ENCODE measurements at places on chromosomes 12 and 14. TPM values are rescaled to one million over a fixed set of nuclear protein-coding genes. Genes with fewer than 3 reads are reported as not detected.

GRCh38 chr14:81991998-81992397 lies 458.3 kb upstream of the SEL1L start:
- DNase-seq, result no peak

The TBX5 gene
- total RNA-seq, result 12.3 TPM

DNA sequence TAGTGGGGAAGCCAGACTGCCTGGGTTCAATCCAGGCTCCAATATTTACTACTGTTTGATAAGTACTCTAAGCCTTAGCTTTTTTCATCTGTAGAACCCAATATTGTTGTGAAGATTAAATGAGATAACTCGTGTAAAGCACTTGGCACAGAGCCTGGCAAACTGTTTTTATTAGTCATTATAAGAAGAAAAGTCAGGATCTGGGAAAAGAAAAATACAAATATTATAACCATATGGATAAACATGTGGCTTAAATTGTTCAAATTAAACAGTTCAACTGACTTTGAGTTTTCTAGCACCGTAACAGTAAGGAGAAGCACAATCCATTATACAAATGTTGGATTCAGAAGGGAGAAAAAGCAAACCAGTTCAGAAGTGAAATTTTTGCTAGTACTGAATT lies 22.0 kb upstream of the CDK17 start:
- DNase-seq, result no peak

- no peak for DNase-seq
Measured at GRCh38 chr12:58938440-58938839, 18.1 kb upstream of the LRIG3 start.

The CABP1 gene
- total RNA-seq, result not detected

- DNase-seq, result no peak
Measured at GRCh38 chr12:94127239-94128131, 20.9 kb upstream of the PLXNC1 start.

- no peak for DNase-seq
Measured at GRCh38 chr12:25558586-25558985, 5.5 kb upstream of the LMNTD1 start.

The ACOT6 gene
- total RNA-seq, result not detected

DNA sequence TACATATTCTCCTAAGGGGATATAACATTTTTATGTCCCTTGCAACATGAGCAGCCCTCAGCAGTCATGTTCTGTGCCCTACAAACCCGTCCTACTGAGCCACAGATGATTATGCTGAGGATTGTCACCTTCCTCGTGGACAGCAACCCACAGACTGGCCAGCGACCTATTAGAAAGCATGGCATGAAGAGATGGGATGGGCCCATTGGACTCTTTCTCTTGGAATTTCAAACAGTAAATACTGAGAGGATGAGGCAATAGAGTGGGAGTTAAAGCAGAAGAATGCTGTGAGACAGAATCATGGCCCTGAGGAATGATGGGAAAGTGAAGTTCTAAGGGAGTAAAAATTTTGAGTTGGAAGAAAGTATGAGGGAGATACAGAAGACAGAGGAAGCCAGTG lies 149.9 kb upstream of the BTG1 start:
- DNase-seq, result peak; percentile 10

The VDR gene
- 3.2 TPM for total RNA-seq

- DNase-seq, result no peak
Measured at GRCh38 chr14:73277376-73277775, 40.1 kb downstream of the PAPLN start.

The SSPN gene
- total RNA-seq, result 4.1 TPM

GRCh38 chr12:6963016-6963731 lies 7.3 kb downstream of the PHB2 start:
- DNase-seq, result peak; percentile 95

DNA sequence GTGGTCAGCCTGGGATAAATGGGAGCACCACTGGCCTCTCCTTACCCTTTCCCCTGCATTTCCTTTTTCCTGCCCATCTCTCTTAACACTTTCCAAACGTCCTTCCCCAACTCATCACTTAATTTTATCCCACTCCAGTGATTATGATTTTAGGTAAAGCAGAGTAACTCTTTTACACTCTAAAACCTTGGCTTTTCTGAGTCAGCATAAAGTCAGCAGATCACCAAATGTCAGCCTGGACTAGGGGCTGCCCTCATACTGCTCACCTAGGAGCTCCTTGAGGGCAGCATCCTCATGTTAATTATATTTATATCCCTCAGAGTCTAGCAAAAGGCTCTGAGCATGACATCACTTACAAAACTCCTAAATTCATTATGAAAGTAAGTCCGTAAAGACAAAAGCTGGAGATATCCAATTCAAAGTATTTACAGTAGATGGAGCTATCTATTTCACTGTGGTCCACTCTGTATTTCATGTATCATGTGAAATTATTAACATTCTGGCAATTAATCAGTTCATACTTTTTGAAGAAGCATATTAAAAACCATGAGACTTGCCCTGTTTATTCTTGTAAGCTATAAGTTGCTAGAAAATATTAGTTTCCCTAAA lies 17.0 kb upstream of the DICER1 start:
- no peak for DNase-seq

The RASSF9 gene
- 0.60 TPM for total RNA-seq

GRCh38 chr12:124174451-124175348 lies 120.2 kb upstream of the RFLNA start:
- DNase-seq, result no peak

- DNase-seq, result no peak
Measured at GRCh38 chr14:100413699-100414098, 90.6 kb downstream of the SLC25A47 start.

- no peak for DNase-seq
Measured at GRCh38 chr14:98964171-98964570, 307.8 kb downstream of the BCL11B start.

The TNS2 gene
- total RNA-seq, result 16.9 TPM

DNA sequence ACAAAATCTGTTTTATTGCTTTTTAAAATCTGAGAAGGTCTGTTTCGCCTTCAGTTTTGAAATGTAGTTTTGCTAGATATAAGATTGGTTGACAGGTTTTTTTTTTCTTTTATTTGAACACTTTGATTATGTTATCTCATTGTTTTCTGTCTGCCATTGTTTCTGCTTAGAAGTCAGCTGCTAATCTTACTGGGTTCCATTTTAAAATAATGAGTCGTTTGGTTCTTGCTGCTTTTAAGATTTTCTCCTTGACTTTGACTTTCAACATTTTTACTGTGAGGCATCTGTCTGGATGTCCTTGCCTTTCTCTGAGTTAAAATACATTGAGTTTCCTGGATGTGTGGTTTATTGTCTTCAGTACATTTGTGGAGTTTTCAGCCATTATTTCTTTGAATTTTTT lies 56.7 kb downstream of the ADIPOR2 start:
- DNase-seq, result no peak
